Bronchial epithelial cell (primary cell): ENCODE measurements at places on chromosomes 5 and 9. TPM values are rescaled to one million over a fixed set of nuclear protein-coding genes. Genes with fewer than 3 reads are reported as not detected.

Gene LYSMD3
- 15.4 and 16.3 TPM in 2 replicates for total RNA-seq

- peak; percentile 90 for DNase-seq
Measured at GRCh38 chr9:78601957-78602565, 305.1 kb downstream of the PSAT1 start.

- peak; percentile 45 for DNase-seq
Measured at GRCh38 chr9:26949637-26950069, 2.6 kb upstream of the PLAA start.

- peak; percentile 99 for DNase-seq
Measured at GRCh38 chr5:172420235-172420939, 33.9 kb downstream of the SH3PXD2B start.

DNA sequence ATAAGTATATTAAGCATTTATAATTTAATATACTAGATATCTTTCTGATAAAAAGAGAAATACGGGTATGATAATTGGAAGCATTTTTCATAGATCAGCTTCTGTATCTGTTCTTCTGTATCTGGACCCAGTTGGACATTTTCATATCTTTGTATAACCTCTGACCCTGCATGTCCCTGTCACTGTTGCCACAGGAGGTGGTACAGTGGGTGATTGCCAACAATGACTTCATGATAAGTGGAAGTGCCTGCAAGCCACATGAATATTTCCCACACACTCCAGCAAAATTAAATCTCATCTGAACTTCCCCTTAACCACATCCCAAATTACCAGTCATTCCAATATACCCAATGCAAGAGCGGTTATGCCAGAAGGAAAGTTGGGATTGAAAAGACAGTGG, 376.4 kb downstream of the ARRDC3 start:
- DNase-seq = no peak

Gene ANKRD31
- 0.13 and 0.26 TPM in 2 replicates for total RNA-seq

Gene ISCA1
- total RNA-seq = 20.9 and 21.3 TPM in 2 replicates

DNA sequence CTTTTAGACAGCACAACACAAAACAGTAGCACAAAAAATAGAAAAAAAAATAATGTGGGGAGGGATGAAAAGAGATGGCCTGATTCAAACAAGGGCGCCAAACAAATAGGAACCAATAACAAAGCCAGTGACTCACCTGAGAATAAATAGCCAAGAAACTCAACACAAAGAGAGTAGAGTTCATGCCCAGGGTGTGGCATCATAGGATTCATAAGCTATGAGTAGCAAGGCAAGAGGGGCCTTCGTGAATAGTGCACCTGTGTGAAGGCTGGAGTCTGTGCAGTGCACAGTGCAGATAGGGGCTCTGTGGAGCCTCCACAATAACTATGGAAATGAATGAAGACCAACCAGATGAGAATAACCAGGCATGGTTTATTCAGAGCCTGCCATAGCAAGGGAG, 541.7 kb downstream of the SPOCK1 start:
- DNase-seq = peak; percentile 83

- no peak for DNase-seq
Measured at GRCh38 chr9:75644649-75645048, 245.8 kb upstream of the PCSK5 start.

GRCh38 chr9:125841444-125841843, 94.3 kb downstream of the PBX3 start:
- no peak for DNase-seq

Gene ITK
- not detected in 2 replicates for total RNA-seq

DNA sequence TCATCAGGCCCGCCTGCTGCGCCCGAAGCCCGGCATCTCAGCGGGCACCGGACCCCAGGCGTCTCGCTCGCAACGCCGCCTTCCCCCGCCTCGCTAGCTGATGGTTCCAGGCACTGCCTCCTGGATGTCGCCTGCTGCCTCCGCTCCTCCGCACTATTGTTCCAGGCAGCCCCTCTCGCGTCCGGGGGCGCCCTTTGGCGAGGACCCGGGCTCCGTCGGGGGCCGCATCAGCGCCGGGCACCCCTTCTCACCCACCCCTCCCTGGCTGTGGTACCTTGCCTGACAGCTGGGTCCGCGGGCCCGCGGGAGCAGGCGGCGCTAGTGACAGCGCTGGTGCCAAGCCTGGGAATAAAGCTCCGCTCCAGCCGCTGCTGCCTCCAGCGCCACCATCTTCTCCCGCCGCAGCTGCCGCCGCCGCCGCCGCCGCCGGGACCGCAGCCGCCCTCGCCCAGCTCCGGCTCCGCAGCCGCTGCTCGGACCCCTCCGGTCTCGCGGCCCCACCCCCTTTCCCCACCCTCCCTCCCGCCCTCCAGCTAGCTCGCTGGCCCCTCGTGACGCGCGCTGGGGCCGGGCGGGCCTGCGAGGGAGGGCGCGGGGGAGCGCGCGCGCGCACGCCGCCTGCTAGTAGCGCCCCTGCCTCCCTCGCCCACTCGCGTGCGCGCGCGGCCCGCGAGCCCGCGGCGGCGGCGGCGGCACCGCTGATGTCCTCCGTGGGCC, at the start of gene APBA1:
Gene APBA1, minus strand, starts transcription at position 493 of the 717 bp plus-strand sequence.
- no peak for DNase-seq

DNA sequence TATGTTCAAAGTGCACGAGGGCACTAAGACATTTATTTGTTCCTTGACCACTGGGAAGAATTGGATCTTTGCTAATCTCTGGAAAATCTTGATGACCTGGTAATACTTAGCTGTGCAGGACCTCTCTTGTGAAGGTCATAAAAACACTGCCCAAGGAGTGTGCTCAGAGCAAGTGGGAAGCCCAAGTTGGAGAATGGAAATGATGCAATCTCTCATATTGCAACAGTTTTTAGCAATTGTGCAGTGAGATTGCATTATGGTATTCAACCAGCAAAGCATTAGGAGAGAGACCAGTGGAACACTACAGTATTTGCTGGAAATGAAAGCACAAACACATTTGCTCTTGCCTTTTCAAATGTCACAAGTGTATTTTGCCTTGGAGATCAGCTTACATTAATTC, 34.5 kb downstream of the TXNDC8 start:
- DNase-seq = peak; percentile 38

DNA sequence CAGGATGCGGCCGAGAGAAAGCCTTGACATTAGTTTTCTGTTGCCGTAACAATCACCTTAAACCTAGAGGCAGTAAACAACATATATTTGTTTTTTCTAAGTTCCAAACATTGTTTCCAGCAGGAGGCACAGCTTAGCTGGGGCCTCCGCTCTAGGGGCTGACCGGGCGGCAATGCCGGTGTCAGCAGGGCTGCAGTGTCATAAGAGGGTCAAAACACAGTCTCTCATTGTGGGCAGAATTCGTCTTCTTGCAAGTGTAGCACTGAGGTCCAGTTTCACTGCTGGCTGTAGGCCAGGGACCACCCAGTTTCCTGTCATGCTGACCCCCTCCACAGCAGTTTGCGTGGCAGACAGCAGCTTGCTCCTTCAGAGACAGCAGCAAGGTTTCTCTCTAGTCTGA, 186.2 kb downstream of the PJA2 start:
- DNase-seq = no peak

- DNase-seq = no peak
Measured at GRCh38 chr9:87554171-87554910, 56.7 kb downstream of the DAPK1 start.

DNA sequence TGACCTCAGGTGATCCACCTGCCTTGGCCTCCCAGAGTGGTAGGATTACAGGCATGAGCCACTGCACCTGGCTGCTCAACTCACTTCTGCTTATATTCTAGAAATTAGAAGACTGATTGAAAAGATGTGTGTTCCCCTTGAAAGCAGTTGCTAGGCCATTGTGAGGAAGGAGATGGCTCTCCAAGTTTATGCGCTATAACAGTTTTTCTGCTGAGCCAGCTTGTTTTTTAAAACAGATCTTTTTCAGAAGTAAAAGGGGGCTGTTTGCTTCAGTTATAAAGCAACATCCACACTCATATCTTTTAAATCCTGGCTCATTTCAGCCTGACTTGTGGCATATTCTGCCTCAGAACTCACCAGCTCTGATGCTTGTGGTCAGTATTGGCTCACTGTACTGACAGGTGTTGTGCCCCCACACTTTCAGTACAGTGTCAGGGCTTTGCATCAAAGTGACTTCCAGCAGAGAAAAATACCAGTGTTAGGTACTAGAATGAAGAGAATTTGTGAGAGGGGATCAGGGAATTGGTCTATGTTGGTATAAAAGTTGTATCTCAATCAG, 49.4 kb downstream of the NUP214 start:
- no peak for DNase-seq

GRCh38 chr5:135829681-135830383, 4.6 kb upstream of the SLC25A48 start:
- peak; percentile 48 for DNase-seq

DNA sequence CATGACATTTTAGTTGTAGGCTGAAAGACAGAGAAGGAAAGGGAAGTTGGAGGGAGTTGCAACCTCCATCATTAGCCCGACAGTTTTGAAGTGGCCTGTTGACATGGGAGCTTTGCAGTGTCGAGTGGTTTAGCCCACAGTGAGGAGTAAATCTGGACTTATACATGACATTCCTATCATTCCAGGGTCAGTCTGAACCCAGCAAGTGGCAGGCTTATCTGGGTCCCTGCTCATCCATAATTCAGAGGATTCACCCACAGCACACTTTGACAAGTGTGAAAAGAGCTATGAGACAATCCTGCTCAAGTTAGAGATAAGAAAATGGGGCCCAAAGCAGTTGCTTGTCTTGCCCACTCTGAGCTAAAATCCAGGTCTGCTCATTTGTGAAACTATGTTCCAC, 8.4 kb upstream of the TNC start:
- DNase-seq = no peak

- no peak for DNase-seq
Measured at GRCh38 chr5:168788107-168788506, 208.9 kb upstream of the PANK3 start.

DNA sequence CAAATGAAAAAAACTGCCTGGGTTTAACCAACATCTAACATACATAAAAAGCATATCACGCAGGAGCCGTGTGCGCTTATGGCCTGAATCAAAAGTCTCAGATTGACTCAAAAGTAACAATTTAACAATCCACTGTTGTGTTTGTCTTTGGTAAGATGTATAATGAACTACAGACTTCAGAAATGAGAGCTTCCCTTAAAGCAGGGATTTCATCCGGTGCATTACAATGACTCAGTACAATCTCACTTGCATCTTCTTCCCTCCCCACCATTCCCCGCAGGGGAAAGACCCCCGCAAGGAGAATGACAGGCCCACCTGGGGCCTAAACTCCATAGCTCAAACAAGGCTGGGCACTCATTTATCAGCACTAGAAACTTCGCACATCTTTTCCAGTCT, 1.4 kb downstream of the ZFR start:
- DNase-seq = peak; percentile 42

Gene FUT7
- total RNA-seq = not detected in 2 replicates

DNA sequence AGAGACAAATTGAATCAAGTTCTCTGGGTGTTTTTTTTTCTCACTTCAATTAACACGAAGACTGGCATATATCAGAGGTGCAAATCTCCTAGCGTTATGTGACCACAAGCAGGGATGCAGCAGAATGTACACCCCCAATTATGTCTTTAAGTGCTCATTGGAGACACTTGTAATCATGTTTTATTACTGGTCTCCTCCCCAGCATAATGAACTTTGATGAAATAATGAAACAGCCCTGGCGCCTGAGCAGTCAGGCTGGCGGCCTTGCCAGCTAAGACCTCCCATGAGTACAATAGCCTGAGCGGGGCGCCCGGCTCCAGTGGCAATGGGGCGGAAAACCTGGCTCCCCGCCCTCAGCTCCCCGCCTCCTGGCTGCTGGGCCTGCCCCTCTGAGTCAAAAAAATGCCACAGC, 209.4 kb upstream of the MSX2 start:
- no peak for DNase-seq

- DNase-seq = peak; percentile 92
Measured at GRCh38 chr5:58582803-58583491, at the start of gene RAB3C. TSS of gene RAB3C (plus strand) at chr5:58583075. CDS start at chr5:58583209, 134 bp downstream.

Gene SERF1A
- total RNA-seq = 0.53 and 1.2 TPM in 2 replicates

Gene ADGRV1
- 1.6 and 3.3 TPM in 2 replicates for total RNA-seq

- DNase-seq = no peak
Measured at GRCh38 chr5:126488443-126489065, 65.3 kb downstream of the GRAMD2B start.

DNA sequence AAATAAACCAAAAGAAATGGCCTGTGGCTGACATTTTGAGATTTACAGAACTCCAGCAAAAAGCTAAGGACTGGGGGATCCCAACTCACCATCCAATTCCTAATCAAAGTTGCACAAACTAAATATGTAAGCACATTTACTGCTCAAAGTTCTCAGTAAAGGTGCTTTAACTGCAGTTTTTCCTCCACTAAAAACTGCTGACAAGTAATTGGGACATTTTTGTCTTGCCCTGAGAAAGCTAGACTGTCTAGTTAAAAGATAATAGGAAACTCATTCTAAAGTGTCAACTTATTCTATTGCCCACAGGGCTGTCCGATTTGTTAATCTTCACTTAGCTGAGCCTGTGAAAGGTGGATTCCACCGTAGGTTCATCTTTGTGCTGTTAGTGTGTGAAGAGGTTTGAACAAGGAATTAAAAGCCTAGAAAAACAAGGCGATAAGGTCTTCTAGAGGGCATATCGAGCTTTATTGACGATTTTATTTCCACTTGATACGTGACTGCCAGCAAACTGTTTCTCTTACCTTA, 1.0 kb downstream of the DOCK8 start:
- no peak for DNase-seq

Gene NDUFS6
- total RNA-seq = 21.1 and 49.9 TPM in 2 replicates

Gene ACOT12
- not detected in 2 replicates for total RNA-seq

Gene GOLPH3
- 68.4 and 83.7 TPM in 2 replicates for total RNA-seq

GRCh38 chr5:14286007-14286406, 142.9 kb downstream of the TRIO start:
- no peak for DNase-seq

Gene PCDHGA4
- total RNA-seq = 0.26 and 0.53 TPM in 2 replicates

DNA sequence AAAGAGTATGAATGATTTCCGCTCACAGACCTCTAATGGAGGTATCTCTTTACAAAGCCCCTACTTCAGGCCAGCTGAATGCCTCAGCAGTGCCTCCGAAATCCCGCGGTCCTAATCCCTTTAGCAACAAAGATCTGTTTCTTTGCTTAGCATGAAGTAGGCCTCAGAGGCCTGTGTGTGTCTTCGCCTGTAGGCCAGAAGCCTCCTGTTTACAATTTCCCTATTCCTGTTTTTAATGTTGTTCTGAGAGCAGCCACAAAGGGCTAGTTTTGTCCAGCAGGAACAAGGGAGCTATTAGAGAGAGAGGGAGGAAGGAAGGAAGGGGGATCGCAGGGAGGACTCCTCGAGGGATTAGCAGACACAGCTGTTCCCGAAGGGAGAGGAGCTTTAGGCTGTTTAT, 166.4 kb upstream of the SPRY4 start:
- no peak for DNase-seq
